SJSA1 (cell line): ENCODE measurements at places on chromosomes 6 and 20. TPM values are rescaled to one million over a fixed set of nuclear protein-coding genes. Genes with fewer than 3 reads are reported as not detected.

CALHM4 gene
- not detected in 2 replicates for total RNA-seq

HSPA12B gene
- total RNA-seq, result not detected in 2 replicates

DNA sequence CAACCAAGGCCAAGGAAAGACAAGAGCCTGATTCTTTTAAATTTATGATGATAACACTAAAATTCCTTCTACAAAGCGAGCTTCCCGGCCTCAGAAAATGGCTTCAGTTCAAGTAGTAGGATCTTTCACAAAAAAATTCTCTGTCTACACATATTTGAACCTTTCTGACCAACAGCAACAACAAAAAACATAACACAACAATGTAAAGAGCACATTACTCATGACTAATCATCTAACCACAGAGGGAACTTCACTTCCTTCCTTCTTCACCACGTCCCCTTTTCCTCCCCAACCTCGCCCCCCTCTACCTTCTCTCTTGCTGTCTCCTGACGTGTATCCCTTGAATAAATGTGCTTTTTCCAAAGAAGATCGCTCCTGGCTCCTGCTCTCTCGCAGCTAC is 228.2 kb downstream of the MYLK4 start:
- peak overlapping the region; percentile 57 for H3K27ac ChIP-seq
- peaks cover 16% of the 10 kb centered on the region for H3K4me1 ChIP-seq
- no peaks in the 10 kb centered on the region for H3K27me3 ChIP-seq
- no peaks in the 10 kb centered on the region for H3K36me3 ChIP-seq
- H3K4me3 ChIP-seq, result no peak overlapping the region

- H3K4me3 ChIP-seq, result peak overlapping the region; percentile 49
- H3K4me1 ChIP-seq, result peaks cover 6% of the 10 kb centered on the region; the same call in 1 of the 2 replicates
- H3K27ac ChIP-seq, result peak overlapping the region; percentile 45
- peak; percentile 77 for DNase-seq
Observed at GRCh38 chr6:28648035-28648877, 122.6 kb downstream of the GPX5 start.

- DNase-seq, result no peak
- H3K27me3 ChIP-seq, result peaks cover 44% of the 10 kb centered on the region
- H3K4me1 ChIP-seq, result peaks cover 10% of the 10 kb centered on the region; the same call in 1 of the 2 replicates
- peak within 1 kb of the TSS; percentile 21 for H3K4me3 ChIP-seq
- H3K36me3 ChIP-seq, result no peaks in the 10 kb centered on the region
Observed at GRCh38 chr6:46734867-46735719, at the start of gene PLA2G7. Gene PLA2G7, minus strand, starts transcription at chr6:46735375. Its CDS starts 12,484 bp downstream, at chr6:46722891.

LIN28B gene
- not detected in 2 replicates for total RNA-seq

KIAA0408 gene
- total RNA-seq, result 5.1 and 5.8 TPM in 2 replicates

DNA sequence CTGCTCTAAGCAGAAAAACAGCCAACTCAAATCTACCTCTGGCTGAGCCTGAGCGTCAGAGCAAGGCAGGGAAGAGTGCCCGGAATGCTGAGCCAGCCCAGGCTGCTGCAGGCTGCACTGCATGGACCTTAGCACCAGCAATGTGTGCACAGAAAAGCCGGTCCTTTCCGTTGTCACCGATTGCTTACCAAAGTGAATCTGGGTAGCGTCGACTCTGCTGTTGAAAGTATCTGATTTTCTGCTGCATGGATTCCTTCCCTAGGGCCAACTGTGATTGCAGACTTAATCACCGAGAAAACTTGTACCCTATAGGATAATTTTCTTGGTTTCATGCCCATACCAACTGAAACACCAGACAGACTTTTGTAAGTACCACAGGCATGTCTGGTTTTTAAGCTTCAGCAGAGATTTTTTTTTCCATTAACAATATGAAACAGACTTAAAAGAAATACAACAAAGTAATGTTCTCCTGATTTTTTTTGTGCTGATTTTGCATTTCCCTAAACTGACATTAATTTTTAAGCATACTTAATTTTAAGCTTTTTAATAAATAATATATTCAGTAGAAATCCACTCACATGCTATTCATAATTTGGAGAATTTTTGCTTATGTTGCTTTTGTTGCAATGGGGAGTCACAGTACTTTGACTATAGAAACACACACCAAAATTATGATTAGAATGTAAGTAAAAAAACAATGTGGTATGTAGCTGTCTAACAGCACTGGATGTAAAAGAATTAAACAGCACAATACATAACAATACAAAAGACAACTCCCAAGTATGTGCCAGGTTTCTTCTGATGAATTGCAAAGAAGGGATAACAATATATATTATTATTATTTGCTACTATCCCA is 218.0 kb downstream of the THBS2 start:
- no peaks in the 10 kb centered on the region for H3K27me3 ChIP-seq
- no peaks in the 10 kb centered on the region for H3K36me3 ChIP-seq
- no peak overlapping the region for H3K27ac ChIP-seq
- DNase-seq, result no peak
- H3K4me1 ChIP-seq, result peaks cover 7% of the 10 kb centered on the region
- H3K4me3 ChIP-seq, result no peak overlapping the region

GRCh38 chr6:21053612-21054011 is 519.4 kb downstream of the CDKAL1 start:
- H3K27ac ChIP-seq, result no peak overlapping the region
- no peak overlapping the region for H3K4me3 ChIP-seq
- DNase-seq, result no peak
- H3K36me3 ChIP-seq, result no peaks in the 10 kb centered on the region

- H3K4me3 ChIP-seq, result no peak overlapping the region
- DNase-seq, result no peak
- no peaks in the 10 kb centered on the region for H3K27me3 ChIP-seq
Observed at GRCh38 chr6:23091795-23092194, 522.4 kb downstream of the HDGFL1 start.

- peaks cover 8% of the 10 kb centered on the region for H3K27me3 ChIP-seq
- no peak overlapping the region for H3K27ac ChIP-seq
- no peak overlapping the region for H3K4me3 ChIP-seq
- peaks cover 6% of the 10 kb centered on the region for H3K4me1 ChIP-seq
- no peak for DNase-seq
Observed at GRCh38 chr20:47711046-47711752, 74.1 kb downstream of the SULF2 start.

GRCh38 chr6:44593539-44593944 is 206.0 kb downstream of the CDC5L start:
- no peaks in the 10 kb centered on the region for H3K36me3 ChIP-seq
- no peak overlapping the region for H3K4me3 ChIP-seq
- no peaks in the 10 kb centered on the region for H3K27me3 ChIP-seq
- peak; percentile 87 for DNase-seq
- peaks cover 14% of the 10 kb centered on the region for H3K4me1 ChIP-seq

DNA sequence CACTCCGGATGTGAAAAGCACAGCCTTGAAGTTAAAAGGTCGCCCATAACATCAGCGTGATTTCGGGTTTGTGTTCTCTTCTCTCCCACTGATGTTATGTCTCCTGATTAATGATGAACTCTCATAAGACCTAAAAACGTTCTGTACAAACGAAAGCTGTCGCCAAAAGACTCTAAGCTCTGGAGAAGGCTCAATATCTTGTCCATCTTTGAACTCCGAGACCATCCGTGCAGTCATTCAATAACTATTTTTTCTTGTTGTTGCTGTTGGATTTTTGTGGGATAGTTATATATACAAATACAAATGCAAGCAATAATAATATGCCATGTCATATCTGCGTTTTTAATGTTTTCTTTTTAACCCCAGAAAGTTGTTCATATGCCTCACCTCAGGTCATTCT is 291.8 kb upstream of the MARCKS start:
- H3K4me1 ChIP-seq, result peaks cover 29% of the 10 kb centered on the region
- no peaks in the 10 kb centered on the region for H3K27me3 ChIP-seq
- H3K36me3 ChIP-seq, result no peaks in the 10 kb centered on the region
- no peak for DNase-seq
- H3K27ac ChIP-seq, result 0 out of 2 replicates have a peak overlapping the region, but pooled peaks have one; percentile 63
- no peak overlapping the region for H3K4me3 ChIP-seq

- no peak overlapping the region for H3K27ac ChIP-seq
- peak; percentile 38 for DNase-seq
- H3K4me1 ChIP-seq, result peaks cover 17% of the 10 kb centered on the region
- H3K27me3 ChIP-seq, result no peaks in the 10 kb centered on the region
Observed at GRCh38 chr20:24160563-24161281, 172.1 kb upstream of the GGTLC1 start.
